Esophagus mucosa (tissue), 1 donor: ENCODE measurements at places on chromosomes 3 and 15.

DNA sequence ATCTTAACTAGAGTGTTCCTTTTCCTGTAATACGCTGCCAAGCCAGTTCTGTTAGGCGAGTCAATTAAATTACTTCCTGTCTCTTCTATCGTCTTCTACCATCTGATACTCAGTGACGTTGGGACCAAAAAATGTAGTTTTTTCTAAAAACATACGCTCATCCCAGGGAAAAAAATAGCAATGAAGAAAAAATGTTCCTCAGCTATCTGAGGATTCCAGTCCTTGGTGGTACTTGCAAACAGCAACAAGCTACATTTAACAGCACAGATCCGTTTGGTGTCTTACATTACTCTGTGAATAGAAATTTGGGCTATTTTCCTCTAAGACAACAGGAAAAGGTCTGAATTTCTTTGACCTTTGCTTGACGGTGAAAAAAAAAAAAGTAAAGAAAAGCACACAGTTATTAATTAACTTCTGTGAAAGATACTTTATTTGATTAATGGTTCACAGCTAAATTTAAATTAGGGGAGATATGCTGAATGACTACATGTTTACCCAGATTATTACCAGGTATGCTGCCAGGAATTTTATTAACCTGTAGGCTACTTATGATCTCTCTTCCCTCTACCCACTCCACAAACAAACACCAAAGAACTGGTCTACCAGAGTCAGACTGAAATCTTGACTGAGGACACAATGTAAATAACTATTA, 254.4 kb upstream of the ZPLD1 start:
- peak; percentile 46 for ATAC-seq

DNA sequence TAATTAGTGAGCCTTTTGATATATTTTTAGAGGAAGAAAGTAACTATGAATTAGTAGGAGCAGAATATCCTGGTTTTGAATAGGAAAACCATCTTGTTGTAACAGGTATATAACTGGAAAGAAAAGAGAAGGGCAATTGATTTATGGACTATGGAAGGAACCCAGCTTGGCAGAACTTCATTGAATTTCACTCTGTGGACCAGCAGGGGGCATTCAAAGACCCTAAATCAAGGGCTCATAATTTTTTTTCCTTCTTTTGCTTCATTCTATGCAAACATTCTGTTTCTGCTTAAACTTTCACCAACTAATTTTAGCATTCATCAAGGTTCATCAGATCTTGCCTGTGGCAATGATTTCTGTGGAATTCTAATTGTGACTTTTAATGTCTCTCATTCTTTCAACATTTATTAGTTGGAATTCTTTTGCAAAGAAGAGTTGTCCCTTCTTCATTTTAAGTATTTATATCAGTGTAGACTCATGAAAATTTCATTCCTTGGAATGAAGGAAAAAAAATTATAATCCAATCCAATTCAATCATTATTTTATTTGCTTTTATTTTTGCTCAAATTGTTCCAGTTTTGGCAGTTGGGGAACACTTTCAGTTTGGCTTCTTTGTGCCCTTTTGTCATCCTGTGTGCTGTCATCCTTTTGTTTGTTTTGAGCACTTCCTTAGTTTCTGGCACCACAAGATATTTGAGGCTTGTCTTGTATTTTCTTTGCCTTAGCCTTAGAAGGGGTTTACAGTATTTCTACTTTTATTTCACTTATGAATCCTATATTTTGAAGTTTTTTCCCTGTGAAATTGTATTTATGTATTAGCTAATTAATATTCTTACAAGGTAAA, 30.4 kb downstream of the NXPE3 start:
- peak; percentile 50 for ATAC-seq

DNA sequence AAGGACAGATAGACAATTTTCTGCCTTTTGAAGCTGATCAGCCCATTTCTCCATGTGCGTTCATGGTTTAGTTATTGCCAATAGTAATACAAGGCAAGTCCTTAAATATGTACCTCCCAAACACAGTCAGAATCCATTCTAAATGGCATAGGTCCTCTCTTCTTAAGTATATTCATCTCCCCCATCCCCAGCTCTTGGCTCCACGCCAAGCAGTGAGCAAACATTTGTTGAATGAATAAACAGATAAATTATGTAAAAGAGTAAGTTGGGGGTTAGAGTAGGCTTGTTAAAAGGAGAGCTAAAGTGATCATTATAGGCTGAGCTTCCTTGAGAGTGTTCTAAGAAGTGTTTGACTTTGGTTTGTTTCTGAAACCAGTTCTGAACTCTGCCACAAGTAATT, 241.3 kb downstream of the ITPR1 start:
- ATAC-seq = no peak

- no peak for ATAC-seq
Measured at GRCh38 chr15:69099941-69100340, 60.5 kb upstream of the GLCE start.

GRCh38 chr3:177569875-177570657, 372.8 kb upstream of the TBL1XR1 start:
- ATAC-seq = peak; percentile 88
